ENCODE measurements at places on chromosomes 16 and 17. TPM values are rescaled to one million over a fixed set of nuclear protein-coding genes. Genes with fewer than 3 reads are reported as not detected.
A peak's percentile ranks its signal among the peaks of the same experiment; 100 is the strongest.

- DNase-seq, result no peak
Measured at GRCh38 chr16:88066680-88067529, 115.7 kb downstream of the BANP start.

DNA sequence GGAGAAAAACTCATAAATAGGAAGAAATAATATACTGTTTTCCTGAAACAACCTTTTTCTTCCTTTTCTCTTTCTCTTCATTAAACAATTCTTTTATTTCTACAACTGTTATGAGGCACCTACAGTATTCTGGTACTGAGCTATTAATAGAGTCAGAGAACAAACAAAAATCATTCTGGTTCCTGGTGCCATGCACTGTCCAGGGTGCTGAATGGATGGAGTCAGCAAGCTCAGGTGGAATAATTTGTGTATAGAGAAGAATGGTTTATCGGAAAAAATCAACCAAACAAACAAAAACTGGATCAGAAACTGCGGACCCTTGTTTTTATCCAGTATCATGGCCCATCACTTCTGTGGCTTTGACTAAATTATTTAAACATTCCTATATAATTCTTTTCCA lies 430.3 kb upstream of the GOT2 start:
- DNase-seq, result no peak

DNA sequence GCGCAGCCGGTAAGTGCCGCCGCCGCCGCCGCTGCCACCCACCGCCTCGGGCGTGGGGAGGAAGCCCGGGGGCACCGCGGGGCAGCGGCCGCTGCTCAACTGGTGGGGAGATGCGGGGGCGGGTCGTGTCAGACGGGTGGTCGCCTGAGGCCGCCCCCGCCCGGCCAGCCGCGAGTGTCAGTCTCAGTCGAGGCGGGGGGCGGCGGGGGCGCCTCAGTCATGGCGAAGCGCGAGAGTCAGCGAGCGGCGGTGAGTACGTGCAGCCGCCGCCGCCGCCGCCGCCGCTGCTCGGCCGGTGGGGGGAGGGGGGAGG lies 76.2 kb downstream of the CHD9 start:
- DNase-seq, result no peak

DNA sequence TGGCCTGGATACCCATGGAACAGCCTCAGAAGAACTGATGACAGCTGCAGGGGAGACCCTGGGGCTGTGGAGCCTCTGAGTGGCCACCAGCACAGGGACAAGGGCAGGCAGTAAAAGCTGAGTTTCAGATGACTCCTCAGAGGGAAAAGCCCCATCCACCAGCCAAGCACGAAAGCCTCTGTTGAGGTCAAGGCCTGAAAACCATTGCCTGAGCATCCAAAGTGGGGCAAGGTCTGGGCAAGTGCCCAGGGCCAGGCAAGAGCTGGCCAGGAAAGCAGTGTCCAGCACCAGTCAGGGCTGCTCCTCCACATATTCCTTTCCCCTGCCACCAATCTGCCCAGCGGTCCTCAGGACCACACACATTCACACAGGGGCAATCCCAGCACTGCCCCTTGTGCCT lies 16.4 kb downstream of the ATP6V0D1 start:
- no peak for DNase-seq

- DNase-seq, result no peak
Measured at GRCh38 chr17:47332287-47332686, 8.5 kb downstream of the EFCAB13 start.

DNA sequence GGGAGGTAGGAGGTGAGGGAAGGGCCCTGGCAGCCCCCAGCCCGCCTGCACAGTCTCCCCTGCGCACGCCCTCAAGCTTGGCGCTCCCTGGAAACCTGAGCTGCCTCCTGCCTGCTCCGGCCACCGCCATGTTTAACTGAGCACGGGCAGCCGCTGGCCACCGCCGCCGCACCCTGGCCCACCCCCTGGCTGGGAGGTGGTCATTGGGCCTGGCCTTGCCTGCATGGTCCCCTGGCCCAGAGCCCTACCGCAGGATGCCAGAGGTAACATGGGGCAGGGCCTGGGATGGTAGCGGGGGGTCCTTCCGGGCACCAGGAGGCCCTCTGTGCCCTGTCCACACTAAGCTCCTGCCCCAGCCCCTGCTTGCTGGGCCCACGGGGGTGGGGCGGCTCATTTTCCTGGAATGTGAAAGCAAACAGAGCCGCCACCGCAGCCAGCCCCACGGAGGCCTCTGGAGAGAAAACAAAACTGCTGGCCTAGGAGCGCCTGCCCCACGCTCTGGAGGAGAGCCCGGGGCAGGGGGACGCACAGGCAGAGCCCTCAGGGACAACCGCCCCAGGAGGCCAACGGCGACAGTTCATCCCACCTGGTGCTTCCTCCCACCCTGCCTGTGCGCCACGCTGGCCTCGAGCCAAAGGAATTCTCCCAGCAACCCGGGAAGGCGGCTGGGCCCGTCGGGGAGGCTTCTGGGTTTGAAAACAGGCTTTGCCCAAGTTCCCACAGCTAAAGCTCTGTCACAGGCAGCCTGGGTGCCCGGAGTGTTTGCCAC lies 8.9 kb downstream of the NHERF2 start:
- no peak for DNase-seq

GRCh38 chr16:12613131-12613991 lies 190.3 kb downstream of the CPPED1 start:
- DNase-seq, result peak; percentile 39

GRCh38 chr17:41451154-41451728 lies 10.5 kb upstream of the KRT38 start:
- no peak for DNase-seq

- DNase-seq, result peak; percentile 76
Measured at GRCh38 chr16:23836404-23837311, 875 bp downstream of the PRKCB start.

GRCh38 chr16:89171216-89172170 lies at the start of gene CDH15:
CDH15 (plus strand) TSS chr16:89171748; CDS start chr16:89171832, 84 bp downstream.
- DNase-seq, result peak; percentile 94

GRCh38 chr16:14510939-14511799 lies 118.9 kb downstream of the PARN start:
- DNase-seq, result no peak

DNA sequence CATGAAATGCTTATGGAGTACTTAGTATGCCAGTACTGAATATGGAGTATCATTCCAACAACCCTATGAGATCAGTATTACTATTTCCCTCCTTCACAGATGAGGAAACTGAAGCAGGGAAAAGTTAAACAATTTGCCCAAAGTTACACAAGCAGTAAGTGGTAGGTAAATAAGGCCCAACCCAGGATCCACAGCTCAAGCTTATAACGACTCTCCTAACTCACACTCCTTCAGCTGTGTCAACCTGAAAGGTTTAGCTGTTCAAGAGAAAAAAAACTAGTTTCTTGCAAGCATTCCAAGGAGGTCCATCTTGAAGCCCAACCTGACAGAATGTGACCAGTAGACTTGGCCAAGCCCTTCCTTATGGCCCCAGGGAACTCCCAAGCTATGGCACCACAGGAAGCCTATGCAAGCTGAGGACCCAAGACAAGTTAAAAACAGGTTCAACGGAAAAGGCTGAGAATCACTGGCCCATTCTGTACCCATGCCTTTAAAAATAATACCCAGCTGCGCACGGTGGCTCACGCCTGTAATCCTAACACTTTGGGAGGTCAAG lies 6.5 kb downstream of the CRK start:
- no peak for DNase-seq

- no peak for DNase-seq
Measured at GRCh38 chr16:9446471-9447194, 355.2 kb downstream of the HAPSTR1 start.

DNA sequence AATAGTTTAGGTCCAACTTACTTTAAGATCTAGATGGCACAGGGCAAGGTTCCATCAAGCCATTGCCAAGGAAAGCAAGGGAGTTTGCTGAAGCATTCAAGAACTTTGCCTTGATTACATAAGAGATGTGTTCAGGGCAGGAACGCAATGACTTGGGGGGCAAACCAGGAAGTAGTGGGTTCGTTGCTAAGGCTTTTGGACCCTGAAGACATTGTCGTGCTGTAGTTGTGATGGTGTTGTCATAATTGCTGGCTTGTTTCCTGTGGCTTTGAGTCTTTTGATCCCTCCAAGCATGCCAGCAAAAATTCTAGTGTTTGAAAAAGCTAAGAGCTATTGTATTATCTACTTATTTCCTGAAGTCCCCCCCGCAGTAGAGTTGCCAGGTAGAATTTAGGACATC lies 70.7 kb upstream of the HNF1B start:
- DNase-seq, result no peak

DNA sequence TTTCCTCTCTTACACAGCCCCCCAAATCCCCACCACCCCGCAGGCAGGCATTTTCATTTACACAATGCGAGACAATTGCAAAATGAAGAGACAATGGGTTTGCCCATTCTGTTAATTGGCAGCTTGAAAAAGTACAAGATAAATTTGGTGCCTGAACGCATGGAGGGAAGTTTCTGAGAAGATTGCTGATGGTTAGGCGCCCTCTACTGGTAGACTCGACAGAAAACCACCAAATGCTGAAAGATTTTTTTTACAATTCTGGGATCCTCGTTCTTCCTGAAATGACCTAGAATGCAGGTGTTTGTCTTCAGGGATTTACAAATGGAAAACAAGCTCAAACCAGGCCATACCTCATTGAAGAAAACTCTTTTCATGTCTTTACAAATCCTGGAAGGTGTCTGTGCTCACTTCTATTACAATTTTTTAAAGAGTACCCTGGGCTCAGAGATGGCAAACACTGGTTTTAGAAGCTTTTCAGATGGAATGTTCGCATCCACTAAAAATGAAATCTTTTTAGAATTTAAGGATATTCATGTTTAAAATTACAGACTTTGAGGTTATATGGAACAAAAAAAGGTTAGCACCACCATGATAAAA lies 338.5 kb downstream of the PMP22 start:
- DNase-seq, result peak; percentile 66

DNA sequence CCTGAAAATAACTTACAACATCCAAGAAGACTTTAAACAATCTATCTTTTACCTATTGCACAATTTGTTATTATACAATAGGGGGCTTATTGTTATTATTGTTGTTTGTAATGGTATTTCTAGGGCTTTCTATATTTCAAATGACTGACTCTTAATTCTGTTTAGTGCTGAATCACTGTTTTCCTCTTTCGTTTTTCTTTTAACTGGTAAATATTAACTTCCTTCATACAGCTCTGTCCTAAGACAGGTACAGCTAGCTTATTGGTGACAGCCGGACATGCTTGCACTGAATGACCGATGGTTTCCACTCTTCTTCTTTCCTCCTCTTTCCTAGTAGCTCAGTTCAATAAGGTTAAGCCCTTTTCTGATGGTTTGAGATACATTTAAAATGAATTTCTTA lies 11.6 kb downstream of the KRTAP9-7 start:
- no peak for DNase-seq

DNA sequence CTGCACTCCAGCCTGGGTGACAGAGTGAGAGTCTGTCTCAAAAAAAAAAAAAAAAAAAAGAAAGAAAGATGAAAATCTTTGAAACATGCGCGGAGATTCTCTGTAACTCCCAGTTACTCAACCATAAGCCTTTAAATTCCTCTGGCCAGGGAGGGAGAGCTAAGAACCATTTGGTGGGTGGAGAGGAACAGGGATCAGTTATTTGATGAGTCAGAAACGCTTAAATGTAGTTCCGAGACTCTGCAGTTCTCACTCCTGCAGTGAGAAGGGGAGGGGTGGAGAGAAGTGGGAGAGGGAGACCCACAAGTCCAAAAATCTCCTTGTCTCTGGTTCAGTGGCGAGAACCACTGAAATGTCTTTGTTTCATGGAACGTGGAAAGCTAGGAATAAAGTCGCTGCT lies 266.7 kb downstream of the SOX9 start:
- DNase-seq, result no peak

DNA sequence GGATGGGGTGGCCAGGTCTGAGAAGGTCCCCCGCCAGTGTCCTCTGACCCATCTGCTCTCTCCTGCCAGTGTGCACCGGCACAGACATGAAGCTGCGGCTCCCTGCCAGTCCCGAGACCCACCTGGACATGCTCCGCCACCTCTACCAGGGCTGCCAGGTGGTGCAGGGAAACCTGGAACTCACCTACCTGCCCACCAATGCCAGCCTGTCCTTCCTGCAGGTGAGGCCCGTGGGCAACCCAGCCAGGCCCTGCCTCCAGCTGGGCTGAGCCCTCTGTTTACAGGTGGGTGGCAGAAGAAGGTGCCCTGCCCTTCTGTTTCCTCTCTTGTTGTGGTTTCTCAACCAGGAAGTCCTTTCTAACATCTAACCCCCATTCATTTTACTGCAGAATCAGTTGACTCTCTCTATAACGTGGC lies 7.1 kb downstream of the ERBB2 start:
- peak; percentile 31 for DNase-seq

GRCh38 chr17:8940866-8941471 lies 24.5 kb downstream of the PIK3R5 start:
- DNase-seq, result peak; percentile 60

DNA sequence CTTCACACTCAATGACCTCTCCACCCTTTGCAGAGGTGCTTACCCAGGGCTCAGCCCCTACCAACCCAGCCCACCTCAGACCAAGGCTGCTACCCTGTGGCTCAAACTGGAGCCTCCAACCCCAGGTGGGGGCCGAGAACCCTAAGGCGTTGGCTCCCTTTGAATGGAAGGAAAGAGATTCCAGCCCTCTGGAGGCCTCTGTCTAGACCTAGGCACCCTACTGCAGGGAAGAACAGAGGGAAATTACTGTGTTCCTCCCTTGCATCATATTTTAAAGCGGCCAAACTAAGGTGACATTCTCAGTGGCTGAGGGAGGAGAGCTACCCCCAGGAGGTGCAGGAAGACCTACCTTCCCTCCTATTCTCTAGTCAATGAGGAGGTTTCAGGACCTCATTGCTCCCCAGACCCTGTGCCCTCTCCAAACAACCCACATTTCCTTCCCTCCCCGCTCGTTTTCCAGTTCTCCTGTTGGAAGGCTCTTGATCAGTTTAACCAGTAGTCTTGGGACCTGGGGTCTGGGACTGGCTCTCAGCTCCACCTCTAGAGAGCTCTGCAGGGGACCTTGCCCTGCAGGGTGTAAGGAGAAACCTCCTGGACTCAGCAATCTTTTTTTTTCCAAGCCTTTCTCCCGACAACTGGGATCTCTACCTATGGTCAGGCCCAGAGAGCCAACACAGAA lies 5.5 kb upstream of the HOXB8 start:
- DNase-seq, result no peak

DNA sequence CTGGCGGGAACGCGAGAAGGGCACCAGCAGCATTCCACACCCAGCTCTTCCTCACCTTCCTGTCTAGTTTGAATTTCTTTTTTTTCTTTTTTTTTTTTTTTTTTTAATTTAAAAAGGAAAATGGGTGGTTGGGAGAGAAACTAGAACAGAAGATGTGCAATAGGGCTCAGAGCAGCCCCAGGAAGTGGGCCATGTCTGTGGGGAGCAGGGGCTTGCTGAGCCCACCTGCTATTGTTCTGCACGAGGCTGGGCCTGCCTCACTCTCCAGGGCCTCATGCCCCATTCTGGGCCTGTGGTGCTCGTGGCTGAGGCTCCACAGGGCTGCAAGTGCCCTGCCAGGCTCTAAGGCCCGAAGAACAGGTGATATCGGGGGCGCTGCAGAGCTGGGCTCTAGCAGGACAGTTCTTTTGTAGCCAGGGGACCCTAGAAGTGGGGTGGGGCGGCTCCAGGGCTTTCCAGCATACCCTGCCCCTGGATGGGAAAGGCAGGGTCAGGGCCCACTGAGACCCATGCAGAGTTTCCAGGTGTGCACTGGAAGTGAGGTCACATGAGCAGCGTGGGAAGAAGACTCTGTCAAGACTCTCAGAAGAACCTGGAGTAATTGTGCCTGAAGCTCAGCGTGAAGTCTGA lies 12.4 kb downstream of the MRPL27 start:
- peak; percentile 41 for DNase-seq

SDR42E2 gene
- not detected for total RNA-seq

PLA2G10 gene
- not detected for total RNA-seq

SLC12A3 gene
- not detected for total RNA-seq

CACNA1H gene
- total RNA-seq, result 0.92 TPM

CIAO3 gene
- total RNA-seq, result 24.9 TPM

ASB16 gene
- 0.26 TPM for total RNA-seq

MAP2K6 gene
- 11.0 TPM for total RNA-seq

CAVIN1 gene
- total RNA-seq, result 1.7 TPM
